EL (cell line): ENCODE measurements at places on chromosomes 11 and 22.

GRCh38 chr11:80107415-80107814 is 666.6 kb upstream of the TENM4 start:
- no peak for DNase-seq

- DNase-seq, result no peak
Measured at GRCh38 chr11:45748801-45749200, 56.1 kb upstream of the SLC35C1 start.

- no peak for DNase-seq
Measured at GRCh38 chr22:30655532-30655931, 12.1 kb downstream of the DUSP18 start.

DNA sequence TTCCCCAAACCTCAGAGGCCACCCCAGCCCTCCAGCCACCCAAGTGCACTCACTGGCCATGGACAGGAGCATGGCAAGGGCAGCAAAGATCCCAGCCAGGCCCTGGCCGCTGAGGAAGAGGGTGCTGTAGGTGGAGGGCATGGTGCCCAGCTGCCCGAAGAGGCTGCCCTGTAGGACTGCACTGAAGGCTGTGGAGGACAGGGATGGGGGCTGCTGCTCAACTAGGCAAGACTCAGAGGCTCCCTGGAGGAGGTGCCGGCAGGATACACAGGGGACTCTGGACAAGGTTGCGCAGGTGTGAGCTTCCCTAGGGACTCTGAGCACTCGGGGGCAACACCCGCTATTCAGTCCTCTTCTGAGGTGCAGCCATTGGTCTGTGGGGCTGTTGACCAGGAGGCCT is 3.1 kb downstream of the SLC29A2 start:
- no peak for DNase-seq

GRCh38 chr11:20363500-20364340 is at the start of gene HTATIP2:
TSS of gene HTATIP2 (plus strand) at chr11:20363714. CDS start at chr11:20364238, 524 bp downstream.
- peak; percentile 41 for DNase-seq

- DNase-seq, result no peak
Measured at GRCh38 chr11:100670140-100670539, 16.9 kb upstream of the ARHGAP42 start.

DNA sequence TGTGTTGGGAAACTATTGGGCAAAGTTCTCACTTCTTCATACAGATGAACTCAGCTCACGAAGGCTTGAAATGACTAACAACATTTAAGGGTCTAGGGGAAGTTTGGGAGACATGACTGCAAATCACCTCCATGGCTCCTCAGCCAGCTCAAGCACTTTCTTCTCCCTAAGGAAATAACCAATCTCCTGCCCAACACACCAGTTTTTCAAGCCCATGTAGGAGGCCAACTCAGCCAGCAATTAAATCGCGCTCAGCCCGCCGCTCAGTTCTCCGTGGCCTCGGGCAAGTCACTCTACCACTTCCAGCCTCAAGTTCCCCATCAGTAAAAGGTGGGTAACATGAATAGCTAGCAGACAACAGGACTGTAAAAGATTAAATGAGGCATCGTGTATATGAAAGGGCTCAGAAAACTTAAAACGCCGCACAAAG is 796 bp downstream of the POLDIP3 start:
- DNase-seq, result no peak

DNA sequence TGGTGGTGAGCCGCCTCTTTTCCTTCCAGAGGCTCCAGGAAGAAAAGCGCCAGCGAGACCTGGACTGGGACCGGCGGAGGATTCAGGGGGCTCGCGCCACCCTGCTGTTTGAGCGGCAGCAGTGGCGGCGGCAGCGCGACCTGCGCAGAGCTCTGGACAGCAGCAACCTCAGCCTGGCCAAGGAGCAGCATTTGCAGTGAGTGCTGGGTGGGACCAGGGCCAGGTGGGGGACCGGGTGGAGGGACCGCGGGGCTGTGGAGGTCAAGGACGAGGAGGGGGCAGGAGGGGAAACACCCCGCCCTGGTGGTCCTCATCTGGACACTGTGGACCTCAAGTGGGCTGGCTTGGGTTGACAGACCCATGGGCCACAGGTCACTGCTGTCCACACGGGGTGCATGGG is 17.4 kb downstream of the RIBC2 start:
- DNase-seq, result no peak

DNA sequence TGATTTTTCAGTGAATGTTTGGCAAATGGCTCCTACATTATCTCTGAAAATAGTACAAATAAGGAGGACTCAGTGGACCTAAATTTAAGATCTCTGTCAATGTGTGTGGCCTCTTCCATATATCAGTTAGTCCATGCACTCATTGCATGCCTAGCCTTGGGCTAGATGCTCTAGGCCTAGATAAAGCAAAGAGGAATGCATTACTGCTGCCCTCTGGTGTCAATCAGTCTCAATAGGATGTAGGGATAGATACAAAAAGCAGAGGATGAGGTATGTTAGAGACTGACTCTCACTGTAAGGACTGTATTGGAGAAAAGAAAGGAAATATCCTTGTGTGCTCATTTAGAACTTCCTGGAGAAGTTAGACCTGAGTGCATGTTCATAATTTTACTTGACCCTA is 42.0 kb downstream of the MS4A2 start:
- peak; percentile 41 for DNase-seq

DNA sequence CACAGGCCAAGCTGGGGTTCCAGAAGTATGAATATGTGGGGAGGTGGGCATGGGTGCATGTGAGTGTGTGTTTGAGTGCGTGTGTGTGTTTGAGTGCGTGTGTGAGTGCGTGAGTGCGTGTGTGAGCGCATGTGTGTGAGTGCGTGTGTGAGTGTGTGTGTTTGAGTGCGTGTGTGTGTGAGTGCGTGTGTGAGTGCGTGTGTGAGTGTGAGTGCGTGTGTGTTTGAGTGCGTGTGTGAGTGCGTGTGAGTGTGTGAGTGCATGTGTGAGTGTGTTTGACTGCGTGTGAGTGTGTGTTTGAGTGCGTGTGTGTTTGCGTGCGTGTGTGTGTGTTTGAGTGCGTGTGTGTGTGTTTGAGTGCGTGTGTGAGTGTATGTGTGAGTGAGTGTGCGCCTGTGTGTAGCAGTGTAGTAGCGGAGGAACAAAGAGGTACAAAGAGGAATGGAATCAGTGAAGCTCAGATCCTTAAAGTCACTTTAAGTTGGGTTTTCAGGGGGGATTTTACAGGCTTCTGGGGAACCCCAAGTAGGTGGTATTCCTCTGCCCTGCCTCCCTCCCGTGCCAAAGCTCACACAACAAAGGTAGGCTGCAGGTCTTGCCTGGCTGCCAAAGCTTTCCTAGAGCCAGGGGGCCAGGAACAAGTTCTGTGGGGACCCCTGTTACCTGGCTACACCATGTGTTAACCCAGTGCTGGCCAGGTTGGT is 137.1 kb downstream of the KIRREL3 start:
- no peak for DNase-seq

- no peak for DNase-seq
Measured at GRCh38 chr22:44051961-44052360, 27.9 kb downstream of the PARVB start.

DNA sequence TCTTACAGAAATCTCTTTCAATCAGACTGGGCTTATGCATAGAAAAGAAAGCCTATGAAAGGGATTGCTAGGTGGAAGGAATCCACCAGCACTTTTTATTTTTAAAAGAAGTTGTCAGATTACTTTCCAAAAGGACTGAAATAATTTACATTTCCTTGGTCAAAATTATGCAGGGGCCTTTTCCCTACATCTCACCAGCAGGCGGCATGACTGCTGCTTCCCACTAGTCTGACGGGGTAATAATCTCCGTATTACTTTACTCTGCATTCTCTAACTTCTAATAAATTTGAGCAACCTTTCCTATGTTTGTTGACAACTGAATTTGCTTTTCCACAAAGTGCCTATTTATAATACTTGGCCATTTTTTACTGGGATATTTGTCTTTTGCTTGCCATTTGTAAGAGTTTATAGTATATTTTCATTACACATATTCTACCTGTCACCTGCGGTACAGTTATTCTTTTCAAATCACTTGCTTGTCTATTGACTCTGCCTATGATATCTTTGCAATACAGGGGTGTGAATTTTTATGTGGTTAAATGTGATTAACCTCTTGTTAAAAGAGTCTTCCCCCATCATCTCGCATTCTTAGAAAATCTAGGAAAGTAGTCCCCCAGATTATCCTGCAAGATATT is 51.9 kb upstream of the USP47 start:
- no peak for DNase-seq

DNA sequence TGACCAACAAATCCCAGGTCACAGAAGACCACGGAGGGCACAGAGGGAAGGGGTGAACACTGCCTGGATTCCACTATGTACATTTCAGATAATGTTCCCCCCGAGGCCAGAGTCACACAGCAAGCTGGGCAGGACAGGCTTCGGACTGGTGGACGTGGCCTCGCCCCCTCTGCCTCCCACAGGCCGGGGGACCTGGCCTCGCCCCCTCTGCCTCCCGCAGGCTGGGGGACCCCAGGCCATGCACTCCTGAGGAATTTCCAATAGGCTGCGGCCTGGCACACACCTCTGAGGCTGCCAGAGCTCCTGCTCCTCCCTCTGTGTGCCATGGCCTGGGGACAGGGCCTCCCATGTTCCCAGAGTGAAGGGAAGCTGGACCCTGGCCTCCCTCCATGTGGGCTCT is 1352.8 kb downstream of the BRD1 start:
- DNase-seq, result no peak

GRCh38 chr22:21031545-21032036 is 770 bp downstream of the SLC7A4 start:
- DNase-seq, result no peak

GRCh38 chr11:11959601-11960000 is 48.8 kb downstream of the DKK3 start:
- DNase-seq, result no peak

- peak; percentile 58 for DNase-seq
Measured at GRCh38 chr11:36564376-36565030, 3.3 kb upstream of the RAG1 start.

GRCh38 chr22:37559901-37560607 is at the start of gene CDC42EP1:
TSS of gene CDC42EP1 (plus strand) at chr22:37560480. CDS start at chr22:37566350, 5,870 bp downstream.
- peak; percentile 67 for DNase-seq

GRCh38 chr11:76206327-76207081 is at the start of gene WNT11:
TSS of gene WNT11 (minus strand) at chr11:76206502. CDS start at chr11:76206407, 95 bp downstream.
- DNase-seq, result peak; percentile 39

DNA sequence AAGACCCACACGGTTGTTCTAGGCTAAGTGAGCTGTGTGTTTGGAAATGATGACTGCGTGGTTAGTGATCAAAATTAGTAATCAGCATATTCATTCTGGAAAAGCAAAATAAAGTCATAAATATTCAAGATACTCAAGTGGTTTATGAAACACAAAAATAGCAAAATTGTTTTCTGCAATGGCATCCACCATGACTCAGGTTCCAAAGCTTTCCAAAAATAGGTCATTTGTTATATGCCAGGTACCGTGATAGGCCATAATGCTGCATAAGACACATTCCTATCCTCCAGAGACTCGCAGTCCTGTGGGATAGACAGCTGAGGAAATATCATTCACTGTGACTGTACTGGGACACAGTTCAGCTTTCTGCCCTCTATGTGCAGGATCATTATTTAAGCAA is 2.4 kb upstream of the ATL3 start:
- DNase-seq, result peak; percentile 26

DNA sequence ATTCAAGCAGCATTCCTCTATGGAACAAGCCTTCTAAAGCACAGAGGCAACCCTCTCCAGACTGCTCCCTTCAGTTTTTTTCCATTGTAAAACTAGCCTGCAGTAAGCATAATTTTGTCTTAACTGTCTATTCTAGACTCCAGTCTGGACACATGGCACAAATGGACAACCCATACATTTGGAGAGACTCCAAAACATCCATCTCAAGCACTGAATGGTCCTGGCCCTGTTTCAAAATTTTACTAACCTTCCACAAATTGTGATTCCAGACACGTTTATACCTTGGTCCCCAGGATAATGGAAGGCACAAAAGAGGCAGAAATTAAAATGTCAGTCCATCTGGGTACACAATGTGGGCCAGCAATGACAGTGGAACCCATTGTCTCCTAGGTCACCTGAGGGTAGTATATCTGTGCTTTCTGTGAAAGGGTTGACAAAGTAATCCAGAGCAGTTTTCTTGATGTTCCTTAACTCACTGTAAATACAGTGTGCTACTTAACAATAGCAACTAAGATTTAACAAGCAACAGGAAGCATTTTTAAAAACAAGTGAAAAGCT is 16.2 kb upstream of the SESN3 start:
- DNase-seq, result no peak

GRCh38 chr11:121368364-121369240 is 76.0 kb downstream of the SC5D start:
- no peak for DNase-seq
